Kidney capillary endothelial cell (primary cell): ENCODE measurements at places on chromosomes 1 and 21.

- no peak for DNase-seq
Observed at GRCh38 chr1:905071-905749, 18.5 kb upstream of the SAMD11 start.

- DNase-seq, result no peak
Observed at GRCh38 chr1:186643614-186644013, 36.6 kb downstream of the PTGS2 start.

GRCh38 chr1:55639526-55639925 is 424.4 kb upstream of the USP24 start:
- no peak for DNase-seq

GRCh38 chr1:100463791-100464424 is 74.0 kb upstream of the GPR88 start:
- peak; percentile 30 for DNase-seq

- DNase-seq, result no peak
Observed at GRCh38 chr1:53592985-53593757, 134.0 kb downstream of the DMRTB1 start.

DNA sequence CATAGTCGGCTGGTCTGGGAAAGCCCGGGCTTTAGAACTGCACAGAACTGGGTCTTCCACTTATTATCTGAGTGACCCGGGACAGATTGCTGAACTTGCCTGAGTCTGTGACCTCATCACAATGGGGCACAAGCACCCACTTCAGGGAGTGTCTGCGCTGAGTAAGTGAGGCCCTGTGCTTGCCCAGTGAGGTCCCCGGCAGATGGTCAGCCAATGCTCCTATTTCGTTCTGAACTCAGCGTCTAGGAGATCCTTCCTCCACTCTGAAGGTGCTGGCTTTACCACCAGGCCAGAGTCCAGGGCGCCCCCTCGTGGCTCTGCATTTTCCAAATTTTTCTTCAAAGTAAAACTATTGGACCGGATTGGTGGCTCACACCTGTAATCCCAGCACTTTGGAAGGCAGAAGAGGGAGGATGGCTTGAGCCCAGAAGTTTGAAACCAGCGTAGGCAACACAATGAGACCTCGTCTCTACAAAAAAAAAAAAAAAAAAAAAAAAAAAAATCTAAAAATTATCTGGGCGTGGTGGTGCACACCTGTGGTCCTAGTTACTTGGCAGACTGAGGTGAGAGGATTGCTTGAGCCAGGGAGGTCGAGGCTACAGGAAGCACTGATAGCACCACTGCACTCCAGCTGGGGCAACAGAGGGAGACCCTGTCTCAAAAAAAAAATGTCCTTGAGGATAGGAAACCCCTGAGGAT is 61.7 kb downstream of the FCRL5 start:
- peak; percentile 64 for DNase-seq

- DNase-seq, result no peak
Observed at GRCh38 chr1:153945131-153945794, 1.3 kb downstream of the DENND4B start.

DNA sequence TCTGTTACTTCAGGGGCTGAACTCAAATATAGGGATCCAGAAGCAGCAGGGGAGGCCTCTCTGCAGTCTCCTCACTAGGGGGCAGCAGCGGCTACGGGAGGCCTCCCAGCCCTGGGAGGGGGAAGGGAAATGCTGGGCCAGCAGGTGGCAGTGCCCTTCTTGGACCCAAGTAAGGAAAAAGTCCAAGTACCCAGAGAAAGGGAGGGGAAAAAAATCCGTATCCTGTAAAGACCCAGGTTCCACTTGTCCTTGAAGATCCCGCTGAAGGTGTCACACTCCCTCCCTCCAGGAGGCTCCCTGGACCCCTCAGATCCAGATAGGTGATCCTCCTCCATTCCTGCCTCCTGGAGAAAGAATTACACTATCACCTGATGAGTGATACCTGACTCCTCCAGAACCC is 14.1 kb upstream of the NUAK2 start:
- DNase-seq, result peak; percentile 73

DNA sequence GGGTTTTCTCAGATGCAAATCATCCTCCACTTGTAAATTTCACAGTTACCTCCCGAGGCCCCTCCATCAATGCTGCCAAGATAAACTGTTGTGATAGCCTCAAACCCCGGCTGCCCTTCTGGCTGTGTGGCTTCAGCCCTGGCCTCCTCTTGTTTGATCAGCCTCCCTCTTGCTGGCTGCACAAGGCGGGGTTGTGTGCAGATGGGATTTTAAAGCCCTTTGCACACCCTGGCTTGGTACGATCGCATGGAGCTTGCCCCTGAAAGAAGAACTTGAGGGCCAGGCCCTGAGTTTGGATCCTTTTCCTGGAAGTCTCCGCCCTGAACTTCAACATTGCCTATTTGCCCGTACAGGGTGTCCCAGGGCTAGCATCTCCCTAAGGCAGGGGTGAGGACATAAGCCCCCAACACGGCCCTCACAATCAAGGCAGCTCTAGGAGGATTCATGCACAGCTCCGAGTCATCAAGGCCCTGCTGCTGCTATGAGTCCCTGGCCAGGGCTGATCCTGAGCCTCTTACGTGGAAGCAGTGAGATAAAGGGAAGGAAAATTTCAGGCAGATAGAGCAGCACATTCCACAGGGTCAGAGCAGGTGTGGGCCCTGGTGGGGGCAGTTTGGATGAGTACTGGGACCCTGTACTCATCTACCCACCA is 181.2 kb upstream of the VAMP3 start:
- DNase-seq, result no peak
